ENCODE measurements at places on chromosomes 3 and 15. TPM values are rescaled to one million over a fixed set of nuclear protein-coding genes. Genes with fewer than 3 reads are reported as not detected.

SUSD5 gene
- total RNA-seq = 5.4 TPM

GP5 gene
- not detected for total RNA-seq

- no peak for DNase-seq
Observed at GRCh38 chr3:139473155-139473771, 3.1 kb downstream of the RBP2 start.

- no peak for DNase-seq
Observed at GRCh38 chr3:69500604-69501003, 114.7 kb upstream of the FRMD4B start.

- DNase-seq = no peak
Observed at GRCh38 chr15:96586901-96587300, 256.4 kb downstream of the NR2F2 start.

Data from MG63 (cell line).